ENCODE measurements at places on chromosomes 7 and 10.
A peak's percentile ranks its signal among the peaks of the same experiment; 100 is the strongest.

GRCh38 chr7:135169964-135170273 lies 588 bp downstream of the CYREN start:
- DNase-seq: no peak

DNA sequence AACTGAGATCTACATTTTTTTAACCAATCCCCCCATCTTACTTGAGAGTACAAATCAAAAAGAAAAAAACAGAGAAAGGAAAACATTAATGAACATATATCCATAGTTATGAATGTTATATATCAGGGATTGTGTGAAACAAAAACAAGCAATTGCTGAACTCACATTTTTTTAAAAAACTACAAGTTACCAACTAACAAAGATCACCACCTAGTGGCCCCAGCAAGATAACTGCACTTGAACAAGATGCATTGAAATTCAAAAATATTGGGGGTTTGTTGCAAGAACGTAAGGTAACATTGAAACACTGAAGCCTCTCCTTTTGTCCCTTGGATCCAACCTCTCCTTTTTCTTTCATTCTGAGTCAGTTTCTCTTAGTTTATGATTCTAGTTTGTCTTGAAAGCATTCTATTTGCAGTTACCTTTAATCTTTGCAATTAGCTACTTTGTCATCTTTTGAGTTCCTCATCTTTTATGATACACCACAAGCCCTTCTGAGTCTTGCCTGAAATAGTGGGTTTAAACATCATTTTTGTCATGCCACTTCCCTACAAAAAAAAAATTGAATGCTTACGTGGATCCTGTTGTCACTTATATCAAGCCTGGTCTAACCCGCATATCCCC lies 87.3 kb upstream of the TES start:
- DNase-seq: peak; percentile 1

DNA sequence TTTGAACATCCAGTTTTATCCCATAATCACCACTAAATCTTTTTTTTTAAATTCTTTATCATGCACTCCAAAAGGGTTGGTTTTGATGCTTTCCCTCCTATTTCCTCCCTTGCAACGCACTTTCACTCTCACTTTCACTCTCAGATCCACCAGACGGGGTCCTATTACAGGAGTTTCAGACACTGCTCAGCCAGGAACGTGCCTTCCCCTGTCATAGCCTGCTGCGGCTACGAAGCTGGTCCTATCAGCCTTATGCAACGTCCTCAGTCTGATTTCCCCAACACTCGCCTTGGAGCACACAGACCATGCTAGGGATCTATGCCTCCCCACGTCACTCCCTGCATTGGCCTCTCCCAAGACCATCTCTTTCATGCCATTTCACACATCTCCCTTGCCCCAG lies 23.4 kb downstream of the ZPBP start:
- no peak for DNase-seq

DNA sequence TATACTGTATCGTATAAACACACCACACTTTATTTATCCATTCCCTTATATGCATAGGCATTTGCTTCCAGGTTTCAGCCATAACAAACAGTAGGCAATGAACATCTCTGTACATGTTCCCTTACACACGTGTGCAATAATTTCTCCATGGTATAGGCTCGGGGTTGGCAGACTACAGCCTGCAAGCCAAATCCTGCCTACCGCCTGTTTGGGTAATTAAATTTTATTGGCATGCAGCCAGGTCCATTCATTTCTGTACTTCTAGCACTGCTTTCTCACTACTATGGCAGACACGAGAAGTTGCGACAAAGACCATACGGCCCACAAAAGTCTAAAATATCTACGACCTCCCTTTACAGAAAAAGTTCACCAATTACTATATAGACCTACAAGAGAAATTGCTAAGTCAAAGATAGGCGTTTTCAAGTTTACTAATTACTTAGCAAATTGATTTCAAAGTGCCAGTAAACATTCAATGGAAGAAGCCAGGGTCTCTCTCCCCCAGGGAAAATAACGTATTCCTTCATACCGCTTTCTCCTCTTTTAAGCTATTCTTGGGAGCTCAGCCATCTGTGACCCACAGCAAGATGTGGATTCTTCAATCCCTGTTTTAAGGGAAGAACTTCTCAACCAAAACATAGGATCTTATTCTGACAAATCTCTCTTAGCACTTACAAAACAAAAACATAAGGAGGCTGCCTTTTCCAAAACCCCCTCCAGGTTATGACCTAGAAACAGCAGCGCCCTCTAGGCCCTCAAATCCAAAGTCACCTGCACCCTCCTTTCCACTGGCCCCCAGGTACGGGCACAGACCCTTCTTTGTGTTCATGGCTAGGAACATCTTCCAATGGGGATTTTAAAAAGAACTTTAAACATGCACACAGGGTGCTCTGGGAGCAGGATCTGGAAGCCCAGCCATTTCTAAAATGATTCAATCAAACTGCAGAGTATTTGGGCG lies 100.5 kb downstream of the FGFR2 start:
- peak; percentile 68 for DNase-seq

DNA sequence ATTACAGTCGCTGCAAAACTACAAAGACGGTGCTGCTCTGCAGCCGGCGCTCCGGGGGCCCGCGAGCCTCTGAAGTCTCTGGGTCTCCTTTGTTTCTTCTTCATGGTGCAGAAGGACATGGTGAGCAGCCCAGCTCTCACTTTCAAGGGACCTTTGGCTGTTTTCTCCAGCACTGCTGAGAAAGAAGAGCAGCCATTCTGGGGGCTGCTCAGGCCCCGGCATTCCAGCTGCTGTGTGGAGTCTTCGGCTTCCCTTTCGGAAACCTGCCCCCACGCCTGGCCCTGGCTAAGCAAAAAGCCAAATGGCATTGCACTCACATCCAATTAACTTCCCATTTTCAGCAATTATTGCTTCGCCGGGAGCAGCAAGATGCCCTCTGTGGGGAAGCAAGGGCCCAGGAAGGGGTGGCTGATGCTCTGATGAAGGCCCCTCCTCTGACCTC lies 555.7 kb downstream of the PTPRN2 start:
- no peak for DNase-seq

GRCh38 chr10:125640653-125641052 lies 42.3 kb downstream of the TEX36 start:
- DNase-seq: no peak

DNA sequence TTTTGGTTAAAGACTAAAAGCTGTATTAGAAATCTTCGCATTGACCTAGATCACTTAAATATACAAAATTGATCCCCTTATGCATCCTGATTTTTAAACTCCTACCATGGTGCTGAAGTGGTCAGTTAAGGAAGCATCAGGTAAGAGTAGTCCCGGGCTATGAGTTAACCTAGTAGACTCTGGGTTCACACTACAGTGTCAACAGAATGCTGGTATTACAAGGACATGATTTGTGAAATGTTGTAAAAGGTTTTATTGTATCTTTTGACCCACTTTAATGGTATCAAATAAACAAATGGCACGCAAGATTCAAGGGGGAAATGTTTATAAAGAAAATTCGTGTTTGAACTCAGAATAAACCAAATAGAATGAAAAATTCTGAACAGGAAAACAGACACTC lies 36.8 kb downstream of the RTKN2 start:
- DNase-seq: no peak

GRCh38 chr7:106561151-106561550 lies 99.8 kb downstream of the CCDC71L start:
- no peak for DNase-seq

- DNase-seq: no peak
Observed at GRCh38 chr7:121595758-121596696, 199.9 kb upstream of the FAM3C start.

GRCh38 chr7:77553123-77553522 lies 16.0 kb downstream of the PTPN12 start:
- no peak for DNase-seq

DNA sequence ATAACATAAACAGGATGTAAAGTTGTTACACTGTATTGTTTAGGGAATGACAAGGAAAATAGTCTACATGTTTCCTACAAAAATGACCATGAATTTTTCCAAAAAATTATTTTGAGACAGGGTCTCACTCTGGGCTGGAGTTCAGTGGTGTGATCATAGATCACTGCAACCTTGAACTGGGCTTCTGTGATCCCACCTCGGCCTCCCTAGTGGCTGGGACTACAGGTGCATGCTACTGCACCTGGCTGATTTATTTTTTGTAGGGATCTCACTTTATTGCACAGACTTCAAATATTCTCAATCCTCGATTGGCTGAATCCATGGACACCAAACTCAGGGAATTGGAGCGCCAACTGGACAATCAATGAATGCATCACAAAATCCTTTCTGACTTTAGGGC lies 6.6 kb downstream of the CHCHD2 start:
- DNase-seq: no peak

DNA sequence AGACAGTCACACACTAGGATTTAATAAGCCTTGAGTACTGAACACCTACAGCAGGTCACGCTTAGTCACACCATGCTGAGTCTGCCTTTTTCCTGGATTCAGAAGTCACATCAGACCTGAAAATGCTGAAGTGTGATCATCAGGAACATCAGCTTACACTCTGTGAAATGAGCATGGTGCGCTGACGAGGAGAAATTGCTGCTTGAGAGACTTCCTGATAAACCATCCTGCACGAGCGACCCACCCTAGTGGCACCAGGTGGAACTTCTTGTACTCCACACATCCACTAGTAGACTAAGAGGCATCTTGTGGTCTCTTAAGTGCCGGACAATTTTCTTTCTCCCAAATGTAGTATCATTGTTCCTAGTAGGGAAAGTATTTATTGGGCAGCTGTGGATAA lies 51.8 kb upstream of the MRLN start:
- no peak for DNase-seq

DNA sequence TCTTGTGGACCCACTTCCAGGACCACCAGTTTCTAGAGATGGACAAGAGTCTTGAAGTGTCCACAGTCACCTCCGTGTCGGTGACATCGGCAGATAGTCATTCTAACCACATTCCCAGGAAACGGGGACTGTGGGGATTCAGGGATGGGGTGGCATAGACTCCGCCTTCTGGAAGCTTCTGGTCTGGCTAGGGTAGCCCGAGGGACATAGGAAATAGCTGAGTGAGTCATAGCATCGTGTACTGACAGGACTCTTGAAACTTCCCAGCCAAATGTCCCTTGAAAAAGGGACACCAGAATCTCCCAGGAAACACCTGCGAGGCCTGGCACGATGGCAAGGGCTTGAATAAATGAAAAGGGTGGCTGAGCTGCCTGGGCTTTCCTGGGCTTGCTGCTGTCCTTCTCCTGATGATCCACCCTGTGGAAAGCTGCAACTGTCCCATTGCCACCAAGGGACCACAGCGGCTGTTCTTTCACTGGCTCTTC lies 84.1 kb upstream of the LRRC4 start:
- DNase-seq: no peak

- DNase-seq: no peak
Observed at GRCh38 chr7:104960741-104961448, 53.1 kb upstream of the KMT2E start.

- no peak for DNase-seq
Observed at GRCh38 chr10:47077941-47078340, 166.7 kb downstream of the PTPN20 start.

DNA sequence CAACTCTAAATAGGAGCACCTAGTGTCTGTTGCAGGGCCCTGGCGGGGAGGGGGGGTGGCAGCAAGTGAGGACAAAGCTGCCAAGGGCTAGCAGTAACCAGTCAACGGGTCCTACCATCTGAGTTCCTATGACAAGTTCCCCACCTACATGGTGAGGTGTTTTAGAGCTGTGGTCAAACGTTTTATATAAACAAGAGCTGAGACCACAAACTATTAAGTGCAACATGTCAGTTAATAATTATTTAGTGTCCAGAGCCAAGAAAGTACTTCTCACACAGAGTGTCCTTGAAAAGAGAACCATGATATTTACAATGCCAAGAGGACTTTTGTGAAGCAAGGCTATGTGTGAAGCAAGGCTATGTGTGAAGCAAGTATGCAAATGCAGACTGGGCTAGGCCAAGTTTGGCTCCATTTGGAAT lies 434.7 kb downstream of the TNS3 start:
- DNase-seq: no peak

DNA sequence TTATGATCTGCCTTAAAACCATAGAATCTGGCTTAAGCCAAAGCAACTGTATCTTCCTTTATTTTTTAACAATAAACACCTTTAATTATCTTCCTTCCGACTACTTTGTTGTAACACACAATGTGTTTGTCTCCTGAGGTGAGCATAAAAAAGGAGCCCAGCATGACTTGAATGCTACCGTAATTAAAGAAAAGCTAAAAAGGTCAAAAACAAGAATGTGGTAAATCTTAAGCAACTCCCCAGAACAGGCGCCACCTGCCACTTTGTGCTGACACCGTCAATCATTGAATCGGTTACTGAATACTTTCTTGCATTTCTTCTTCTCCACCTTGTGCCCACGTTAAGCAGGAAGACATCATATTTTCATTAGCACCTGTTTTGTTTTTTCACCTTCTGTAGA lies 569.9 kb upstream of the C7orf33 start:
- no peak for DNase-seq

GRCh38 chr10:93514521-93514920 lies 18.1 kb downstream of the CEP55 start:
- no peak for DNase-seq

DNA sequence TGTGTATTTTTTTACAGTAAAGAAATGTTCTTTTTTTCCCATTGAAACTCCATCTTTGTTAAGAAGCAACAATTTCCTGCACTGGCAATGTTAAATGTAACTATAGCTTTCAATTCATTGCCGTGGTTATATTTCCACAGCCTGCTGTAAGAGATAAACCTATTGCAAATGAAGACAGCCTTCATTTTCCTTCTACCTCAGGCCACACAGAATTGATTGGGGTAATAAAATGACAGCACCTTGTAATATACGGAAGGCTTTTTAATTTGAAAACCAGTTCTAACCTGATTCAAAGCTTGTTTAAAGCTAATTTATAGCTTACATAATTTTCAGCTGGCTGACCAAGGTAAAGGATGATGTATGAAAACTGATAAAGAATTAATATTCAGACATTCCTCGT lies 161.9 kb downstream of the PHF14 start:
- DNase-seq: no peak

DNA sequence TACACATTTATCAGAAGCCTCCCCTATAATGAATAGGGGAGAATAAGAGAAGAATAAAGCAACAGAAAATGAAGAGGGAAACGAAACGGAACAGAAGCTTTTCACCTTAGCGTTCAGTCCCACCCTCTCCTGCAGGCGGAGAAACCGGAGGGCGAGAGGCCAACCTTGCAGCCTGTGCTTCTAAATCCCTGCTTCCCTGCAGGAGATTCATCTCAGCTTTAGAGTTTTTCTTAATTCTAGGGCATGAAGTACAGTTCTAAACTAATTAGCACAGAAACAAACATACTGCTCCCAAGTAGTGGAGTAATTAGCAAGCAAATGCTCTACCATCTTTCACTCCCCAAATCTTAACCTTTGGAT lies 107.2 kb downstream of the CUBN start:
- DNase-seq: no peak

GRCh38 chr10:97788552-97789442 lies 17.0 kb upstream of the SFRP5 start:
- DNase-seq: no peak
